Activated CD4-positive, CD25-positive, alpha-beta regulatory T cell (primary cell): ENCODE measurements at places on chromosomes 6 and 20.

- DNase-seq = no peak
These were observed 1.9 kb upstream of the RAET1L start for GRCh38 chr6:150026976-150027805.

DNA sequence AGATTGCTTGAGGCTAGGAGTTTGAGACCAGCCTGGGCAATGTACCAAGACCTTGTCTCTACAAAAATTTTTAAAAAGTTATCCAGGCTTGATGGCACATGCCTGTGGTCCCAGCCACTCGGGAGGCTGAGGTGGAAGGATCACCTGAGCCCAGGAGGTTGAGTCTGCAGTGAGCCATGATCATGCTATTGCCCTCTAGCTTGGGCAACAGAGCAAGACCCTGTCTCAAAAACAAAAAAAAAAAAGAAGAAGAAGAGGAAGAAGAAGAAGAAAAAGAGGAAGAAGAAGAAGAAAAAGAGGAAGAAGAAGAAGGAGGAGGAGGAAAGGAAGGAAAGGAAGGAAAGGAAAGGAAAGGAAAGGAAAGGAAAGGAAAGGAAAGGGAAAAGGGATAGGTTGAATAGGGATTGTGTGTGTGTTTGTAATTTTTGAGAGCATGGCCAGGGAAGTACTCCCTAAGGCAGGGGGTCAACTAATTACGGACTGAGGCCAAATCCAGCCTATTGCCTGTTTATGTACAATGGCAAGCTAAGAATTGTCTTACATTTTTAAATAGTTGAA lies 43.0 kb upstream of the ZNF217 start:
- DNase-seq = no peak

GRCh38 chr6:156879186-156879585 lies 102.0 kb downstream of the ARID1B start:
- no peak for DNase-seq

DNA sequence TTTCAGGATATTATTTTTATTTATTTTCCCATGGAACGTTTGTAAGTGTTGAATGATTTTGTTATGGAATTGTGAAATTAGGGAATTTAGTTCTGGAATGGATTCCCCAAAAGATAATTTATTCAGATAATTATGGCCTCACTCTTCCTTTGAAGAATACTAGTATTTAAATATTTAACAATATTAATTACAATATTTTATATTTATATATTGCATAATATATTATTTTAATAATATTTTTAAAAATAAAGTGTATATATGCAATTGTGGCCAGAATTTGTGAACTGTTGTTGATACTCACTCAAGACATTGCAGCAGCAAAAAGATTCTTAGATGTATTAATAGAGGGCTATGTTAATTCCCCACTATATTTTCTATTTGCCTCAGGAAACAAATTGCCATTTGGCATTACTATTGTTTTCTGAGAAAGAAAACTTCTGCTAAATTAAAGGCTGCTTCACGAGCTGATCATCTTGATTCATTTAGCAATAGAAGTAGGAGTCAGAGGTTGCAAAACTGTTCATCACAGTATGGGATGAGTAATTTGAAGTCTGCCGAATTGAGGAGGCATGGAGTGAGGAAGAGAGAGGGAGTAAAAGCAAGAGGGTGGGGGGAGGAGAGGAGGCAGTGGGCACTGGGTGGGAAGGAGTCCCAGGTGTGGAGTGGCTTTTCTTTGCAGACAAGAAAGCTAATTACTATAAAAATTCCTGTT lies 729.2 kb downstream of the DHX35 start:
- no peak for DNase-seq

GRCh38 chr6:38725414-38726183 lies 10.5 kb downstream of the DNAH8 start:
- no peak for DNase-seq

DNA sequence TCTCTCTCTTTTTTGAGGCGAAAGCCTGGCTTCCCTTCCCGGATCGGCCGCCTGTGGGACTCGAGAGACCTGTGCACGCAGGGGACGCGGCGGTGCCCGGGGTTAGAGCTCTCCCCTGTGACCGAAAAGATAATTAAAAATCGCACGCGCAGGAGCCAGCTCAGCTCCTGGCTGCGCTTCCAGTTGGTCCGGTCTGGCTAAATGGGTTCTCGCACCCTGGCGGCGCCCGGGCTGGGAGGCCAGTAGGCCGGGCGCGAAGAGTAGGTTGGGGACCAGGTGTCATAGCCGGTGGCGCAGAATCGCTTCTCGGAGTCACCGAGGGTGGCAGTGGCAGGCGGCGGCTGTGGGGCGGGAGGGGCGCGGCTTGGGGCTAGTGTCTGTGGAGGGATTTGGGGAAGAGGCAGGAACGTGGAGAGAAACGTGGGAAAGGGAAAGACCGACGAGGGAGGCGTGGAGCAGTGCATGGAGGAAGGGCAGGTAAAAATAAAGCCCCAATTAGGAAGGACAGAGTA lies 41.9 kb upstream of the SUPT3H start:
- DNase-seq = peak; percentile 12

DNA sequence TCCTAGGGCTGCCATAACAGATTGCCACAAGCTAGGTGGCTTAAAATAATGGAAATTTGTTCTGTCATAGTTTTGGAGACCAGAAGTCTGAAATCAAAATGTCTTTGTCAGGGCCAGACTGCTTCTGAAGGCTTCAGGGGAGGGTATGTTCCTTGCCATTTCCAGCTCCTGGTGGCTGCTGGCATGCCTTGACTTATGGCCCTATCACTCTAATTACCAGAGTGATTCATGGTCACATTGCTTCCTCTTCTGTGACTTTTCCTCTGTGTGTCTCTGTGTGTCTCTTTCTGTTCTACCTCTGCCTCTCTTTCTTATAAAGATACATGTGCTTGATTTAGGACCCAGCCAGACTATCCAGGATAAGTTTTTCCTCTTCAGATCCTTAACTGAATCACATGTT lies 635.2 kb upstream of the IMPG1 start:
- no peak for DNase-seq

- no peak for DNase-seq
These were observed 14.1 kb upstream of the FRMD1 start for GRCh38 chr6:168093071-168093505.

DNA sequence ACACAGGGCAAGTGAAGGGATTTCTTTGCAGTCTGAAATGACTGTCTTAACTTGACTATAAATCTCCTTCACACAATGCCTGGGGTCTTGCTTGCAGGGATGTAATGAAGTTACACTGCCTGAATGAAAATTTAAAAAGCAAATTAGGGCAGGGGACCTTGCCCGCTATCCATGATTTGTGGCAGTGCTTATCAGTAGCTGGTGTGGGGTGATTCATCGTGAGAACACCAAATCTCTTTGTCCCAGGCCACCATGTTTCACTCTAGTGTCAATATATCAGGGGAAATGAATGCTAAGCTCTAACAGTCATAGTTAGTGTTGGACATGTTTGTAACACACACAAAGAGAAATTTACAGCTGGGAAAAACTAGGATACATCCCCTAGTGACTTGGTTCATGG lies 713.7 kb upstream of the EPHA7 start:
- no peak for DNase-seq
